ENCODE measurements at places on chromosomes 5 and 9. TPM values are rescaled to one million over a fixed set of nuclear protein-coding genes. Genes with fewer than 3 reads are reported as not detected.

Gene CCDC171
- total RNA-seq = 6.3 TPM

Gene LMX1B
- total RNA-seq = 9.1 TPM

Gene ORM1
- 1.4 TPM for total RNA-seq

Gene MOCS2
- 18.8 TPM for total RNA-seq

Gene FOXD4L3
- total RNA-seq = 0.15 TPM

Gene PALM2AKAP2
- total RNA-seq = 0.49 TPM

Gene CDC25C
- 26.9 TPM for total RNA-seq

Gene SLC2A6
- 17.7 TPM for total RNA-seq

Gene FSTL4
- total RNA-seq = 5.0 TPM

Gene SLC25A2
- 0.50 TPM for total RNA-seq

Gene PLEKHG4B
- 5.0 TPM for total RNA-seq

Gene LRRC14B
- total RNA-seq = not detected

Gene BTNL9
- total RNA-seq = not detected

Gene NR4A3
- total RNA-seq = 0.74 TPM

Gene RASGEF1C
- total RNA-seq = 0.75 TPM

Gene IL3
- not detected for total RNA-seq

Gene C9orf153
- total RNA-seq = 0.37 TPM

Gene PROB1
- total RNA-seq = 6.6 TPM

Gene FGF10
- 0.44 TPM for total RNA-seq

Gene HK3
- total RNA-seq = 0.16 TPM

Gene MSX2
- 2.8 TPM for total RNA-seq

Gene F2RL2
- total RNA-seq = 0.84 TPM

Gene SPRY4
- 69.8 TPM for total RNA-seq

Gene ISL1
- 6.1 TPM for total RNA-seq

Gene ADAMTS13
- 13.5 TPM for total RNA-seq

Gene CDKN2A
- total RNA-seq = 2.6 TPM

Gene DAB2
- 15.4 TPM for total RNA-seq

Data from endodermal cell (in vitro differentiated cells).